Renal pelvis (tissue), 12 donors: ENCODE measurements at places on chromosomes 6 and 20.
A peak's percentile ranks its signal among the peaks of the same experiment; 100 is the strongest.

GRCh38 chr6:76553256-76553655, 480.8 kb upstream of the IMPG1 start:
- no peak for DNase-seq

DNA sequence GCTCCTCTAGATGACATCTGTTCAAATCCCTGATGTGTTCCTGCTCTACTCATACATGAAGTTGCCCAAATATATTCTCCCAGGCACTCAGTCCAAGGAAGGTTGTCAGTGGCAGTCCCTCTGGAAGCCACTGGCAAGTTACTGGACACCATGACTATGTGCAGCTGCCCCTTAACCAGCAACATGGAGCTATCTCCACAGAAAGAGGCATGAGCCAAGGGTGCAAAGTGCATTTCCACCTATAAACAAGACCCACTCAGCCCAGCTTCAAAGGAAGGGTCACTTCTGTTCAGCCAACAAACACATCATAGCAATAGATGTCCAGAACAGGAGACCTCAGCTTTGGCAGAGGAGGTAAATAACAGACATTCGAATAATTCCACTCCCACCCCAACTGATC, 217.6 kb upstream of the PMEPA1 start:
- DNase-seq, result no peak

GRCh38 chr20:56513161-56514150, 11.1 kb upstream of the FAM209A start:
- DNase-seq, result no peak

DNA sequence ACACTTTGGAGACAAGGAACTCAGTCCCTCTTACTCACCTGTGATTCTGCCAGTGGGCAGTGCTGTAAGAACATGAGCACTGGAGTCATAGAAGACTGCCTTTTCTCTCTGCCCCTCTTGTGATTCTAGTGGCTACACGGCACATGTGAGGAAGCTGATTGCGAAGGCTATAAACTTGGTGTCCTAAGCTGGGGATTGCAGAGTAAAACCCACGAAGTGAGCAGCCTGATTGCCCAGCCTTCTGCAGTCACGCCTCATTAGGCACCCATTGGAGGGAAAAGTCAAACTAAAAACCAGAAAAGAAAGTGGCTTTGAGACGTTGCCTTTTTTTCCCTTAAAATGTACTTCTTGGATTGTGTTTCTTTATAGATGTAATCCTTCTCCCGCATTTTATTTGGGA, 748.4 kb upstream of the CHD6 start:
- DNase-seq, result peak; percentile 45

DNA sequence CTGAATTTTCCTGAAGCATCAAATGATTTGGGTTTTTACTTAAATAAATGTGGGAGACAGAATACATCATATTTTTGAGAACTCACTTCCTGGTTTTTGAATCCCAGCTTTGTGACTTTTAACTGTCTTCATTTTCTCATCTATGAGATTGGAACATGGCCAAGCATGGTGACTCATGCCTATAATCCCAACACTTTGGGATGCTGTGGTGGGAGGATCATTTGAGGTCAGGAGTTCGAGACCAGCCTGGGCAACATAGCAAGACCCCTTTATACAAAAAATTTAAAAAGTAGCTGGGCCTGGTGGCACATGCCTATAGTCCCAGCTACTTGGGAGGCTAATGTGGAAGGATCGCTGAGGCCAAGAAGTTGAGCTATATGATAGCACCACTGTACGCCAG, 122.3 kb downstream of the QKI start:
- DNase-seq, result no peak

- no peak for DNase-seq
Observed at GRCh38 chr6:37260040-37260439, 2.1 kb upstream of the TMEM217 start.

- DNase-seq, result no peak
Observed at GRCh38 chr6:22709803-22710202, 140.4 kb downstream of the HDGFL1 start.

- DNase-seq, result no peak
Observed at GRCh38 chr6:21414065-21414464, 179.5 kb upstream of the SOX4 start.

DNA sequence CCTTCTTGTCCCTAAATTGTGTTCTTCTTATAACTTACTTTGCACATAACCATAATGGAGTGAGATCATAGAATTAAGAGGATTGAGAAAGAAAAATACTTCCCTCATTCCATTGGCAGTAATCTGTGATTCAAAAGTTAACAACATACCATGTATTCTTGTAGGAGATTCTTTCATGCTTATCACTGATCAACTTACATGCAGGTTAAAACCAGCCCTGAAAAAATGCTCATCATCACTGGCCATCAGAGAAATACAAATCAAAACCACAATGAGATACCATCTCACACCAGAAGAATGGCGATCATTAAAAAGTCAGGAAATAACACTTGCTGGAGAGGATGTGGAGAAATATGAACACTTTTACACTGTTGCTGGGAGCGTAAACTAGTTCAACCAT, 36.5 kb upstream of the GFRAL start:
- DNase-seq, result no peak

GRCh38 chr20:47724396-47724795, 60.9 kb downstream of the SULF2 start:
- DNase-seq, result peak; percentile 62

- no peak for DNase-seq
Observed at GRCh38 chr20:45959126-45959525, 12.9 kb downstream of the ZNF335 start.

- DNase-seq, result peak; percentile 42
Observed at GRCh38 chr20:22805219-22805618, 220.8 kb upstream of the FOXA2 start.

- no peak for DNase-seq
Observed at GRCh38 chr6:122652431-122652830, 42.2 kb downstream of the PKIB start.

GRCh38 chr6:62229231-62229630, 56.8 kb downstream of the KHDRBS2 start:
- DNase-seq, result no peak

- DNase-seq, result no peak
Observed at GRCh38 chr6:113526553-113526952, 330.6 kb upstream of the MARCKS start.
